Activated naive CD8-positive, alpha-beta T cell treated with anti-CD3 and anti-CD28 coated beads for 36 hours (primary cell): ENCODE measurements at places on chromosomes 5 and 9. TPM values are rescaled to one million over a fixed set of nuclear protein-coding genes. Genes with fewer than 3 reads are reported as not detected.

The ADAMTS19 gene
- not detected for total RNA-seq

The MSX2 gene
- total RNA-seq = not detected

The HTR4 gene
- total RNA-seq = not detected

The FAM221B gene
- not detected for total RNA-seq

The OBP2B gene
- not detected for total RNA-seq

The NUTM2G gene
- total RNA-seq = not detected

The SVEP1 gene
- not detected for total RNA-seq

The CNTNAP3B gene
- not detected for total RNA-seq

The CDKN2B-AS1 gene
- total RNA-seq = not detected

The TMC1 gene
- not detected for total RNA-seq

The RANBP17 gene
- 0.30 TPM for total RNA-seq

The SHC3 gene
- total RNA-seq = not detected

The PARP8 gene
- 43.6 TPM for total RNA-seq

The AGGF1 gene
- 29.2 TPM for total RNA-seq

The IL9 gene
- not detected for total RNA-seq

The PCDHGA6 gene
- 0.08 TPM for total RNA-seq

The ENHO gene
- total RNA-seq = not detected

The CCDC183 gene
- total RNA-seq = 0.43 TPM

The PRR16 gene
- total RNA-seq = not detected

The IFNK gene
- total RNA-seq = not detected

The SKIC3 gene
- 66.5 TPM for total RNA-seq

The SAPCD2 gene
- 15.4 TPM for total RNA-seq

The COL15A1 gene
- 0.06 TPM for total RNA-seq

The PCSK1 gene
- total RNA-seq = not detected

The PCA3 gene
- total RNA-seq = not detected

The THBS4 gene
- 0.41 TPM for total RNA-seq

The PCDHGB3 gene
- not detected for total RNA-seq

The SLC22A4 gene
- total RNA-seq = 1.3 TPM

The PIGO gene
- 25.4 TPM for total RNA-seq

The TMEM215 gene
- not detected for total RNA-seq

The SNCAIP gene
- not detected for total RNA-seq

The ACSL6 gene
- 5.8 TPM for total RNA-seq
